Activated CD4-positive, alpha-beta T cell treated with anti-CD3 and anti-CD28 coated beads, Interleukin-2, amount 10 ng/mL, durations not matched to agents 24 days and 14 days (primary cell): ENCODE measurements at places on chromosomes 2 and 18.

GRCh38 chr2:71609441-71609840, 156.1 kb downstream of the DYSF start:
- no peak for DNase-seq

GRCh38 chr18:712401-713134, at the start of gene ENOSF1:
Gene ENOSF1 (minus strand): TSS chr18:712630. CDS start chr18:712587, 43 bp downstream.
- peak; percentile 96 for DNase-seq

DNA sequence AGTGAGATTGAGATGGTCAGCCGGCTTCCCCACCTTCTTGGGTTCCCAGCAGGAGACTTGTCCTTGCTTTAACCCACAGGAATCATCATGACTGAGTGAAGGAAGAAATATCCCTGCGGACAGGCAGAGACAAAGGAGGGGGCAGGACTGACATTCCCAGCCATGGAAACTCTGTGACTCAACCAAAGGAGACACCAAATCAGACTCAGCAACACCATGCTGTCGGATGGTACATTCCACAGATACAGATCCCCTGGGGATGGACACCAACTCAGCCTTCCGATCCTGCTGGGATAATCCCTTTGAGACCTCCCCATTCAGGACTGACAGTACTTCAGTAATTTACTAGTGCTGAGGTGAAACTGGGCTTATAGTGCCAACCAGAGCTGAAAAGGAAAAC, 518.3 kb downstream of the XIRP2 start:
- DNase-seq: no peak

DNA sequence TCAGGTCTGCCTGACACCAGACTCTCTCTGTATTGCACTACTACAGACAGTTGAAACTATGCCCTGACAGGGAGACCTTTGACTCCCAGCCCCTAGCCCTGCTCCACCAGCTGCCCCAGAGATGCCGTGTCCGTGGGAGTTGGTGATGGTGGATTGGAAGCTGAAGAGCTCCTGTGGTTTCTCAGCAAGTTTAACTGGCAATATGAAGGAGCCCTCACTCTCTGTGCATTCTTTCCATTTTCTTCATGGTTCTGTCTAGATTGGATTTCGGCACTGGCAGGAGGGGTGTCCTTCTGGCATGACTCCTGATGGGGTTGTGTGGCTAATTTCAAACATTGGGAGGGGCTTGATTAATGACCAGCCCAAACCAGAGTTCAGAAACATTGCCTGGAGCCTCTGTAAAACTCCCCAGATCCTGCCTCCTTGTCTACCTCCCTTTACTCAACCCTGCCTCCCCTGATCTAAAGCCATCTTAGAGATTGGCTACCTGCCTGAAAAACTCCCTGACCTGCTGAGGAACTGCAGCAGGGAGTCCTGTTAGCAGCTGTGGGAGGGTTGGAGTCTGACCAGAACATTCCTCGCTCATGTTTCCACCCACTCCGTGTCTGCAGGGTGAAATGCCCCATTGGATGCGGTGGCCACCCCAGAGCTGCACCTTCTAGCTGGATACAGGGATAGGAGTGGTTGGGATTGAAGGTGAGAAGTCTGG, 206.9 kb upstream of the SPRED2 start:
- no peak for DNase-seq

- DNase-seq: no peak
These were observed 365.5 kb downstream of the FIGN start for GRCh38 chr2:163370169-163370886.

GRCh38 chr2:7363906-7364305, 446.7 kb downstream of the RNF144A start:
- DNase-seq: no peak

DNA sequence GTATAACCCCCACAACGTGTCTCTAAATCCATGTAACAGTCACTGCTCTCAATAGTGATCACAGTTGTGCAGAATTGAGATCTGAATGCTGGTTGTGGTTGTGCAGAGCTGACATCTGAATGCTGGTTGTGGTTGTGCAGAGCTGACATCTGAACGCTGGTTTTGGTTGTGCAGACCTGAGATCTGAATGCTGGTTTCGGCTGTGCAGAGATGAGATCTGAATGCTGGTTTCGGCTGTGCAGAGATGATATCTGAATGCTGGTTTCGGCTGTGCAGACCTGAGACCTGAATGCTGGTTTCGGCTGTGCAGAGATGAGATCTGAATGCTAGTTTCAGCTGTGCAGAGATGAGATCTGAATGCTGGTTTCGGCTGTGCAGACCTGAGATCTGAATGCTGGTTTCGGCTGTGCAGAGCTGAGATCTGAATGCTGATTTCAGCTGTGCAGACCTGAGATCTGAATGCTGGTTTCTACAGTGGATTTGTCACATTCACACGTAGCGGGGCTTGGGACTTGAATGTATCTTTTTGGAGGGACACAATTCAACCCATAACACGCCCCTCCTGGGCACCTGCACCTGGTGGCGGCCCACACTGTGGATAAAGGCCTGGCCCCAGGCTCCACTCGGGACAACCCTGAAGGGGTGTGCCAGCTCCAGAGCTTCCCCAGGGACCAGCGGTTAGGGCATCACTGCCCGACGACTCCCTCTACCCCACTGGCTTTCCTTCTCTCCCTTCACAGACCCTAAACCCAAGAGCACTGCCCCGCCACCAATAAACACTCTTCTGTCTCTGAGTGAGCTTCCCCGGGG, 51.1 kb upstream of the SLC66A3 start:
- peak; percentile 83 for DNase-seq

GRCh38 chr18:63181706-63182309, 137.8 kb downstream of the BCL2 start:
- no peak for DNase-seq

GRCh38 chr2:241848761-241849615, 9.7 kb downstream of the PDCD1 start:
- no peak for DNase-seq

GRCh38 chr2:168454737-168455644, 1.1 kb upstream of the CERS6 start:
- DNase-seq: peak; percentile 63

DNA sequence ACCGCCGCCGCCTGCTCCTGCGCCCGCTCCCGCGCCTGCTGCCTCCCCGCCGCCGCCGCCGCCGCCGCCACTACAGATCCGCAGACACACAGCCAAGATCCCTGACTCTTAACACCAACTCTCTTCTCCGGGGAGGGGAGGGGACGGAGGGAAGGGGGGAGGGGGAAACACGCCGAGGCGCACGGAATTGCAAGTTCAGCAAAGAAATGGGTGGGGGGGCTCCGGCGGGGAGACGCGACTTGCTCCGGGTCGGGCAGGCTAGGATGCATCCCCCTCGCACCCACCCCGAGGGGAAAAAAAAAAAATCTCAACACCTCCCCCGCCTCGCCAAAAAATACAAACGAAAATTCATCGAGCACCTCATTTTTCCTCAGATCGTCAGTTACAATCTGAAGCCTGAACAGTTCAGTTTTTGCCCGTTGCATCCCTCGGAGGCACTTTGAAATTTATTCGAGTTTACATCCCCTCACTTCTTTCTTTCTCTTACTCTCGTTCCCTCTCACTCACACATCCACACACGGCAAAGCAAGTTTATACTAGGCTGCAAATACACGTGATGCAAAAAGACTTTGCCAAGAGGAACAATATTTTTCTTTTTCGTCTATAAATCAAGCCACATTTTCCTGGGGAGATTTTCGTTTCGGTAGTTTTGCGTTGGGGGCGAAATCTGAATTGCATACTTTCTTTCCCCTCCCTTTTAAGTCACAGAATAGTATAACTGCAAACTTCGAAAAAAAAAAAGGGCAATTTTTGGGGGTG, at the start of gene TCF4:
Gene TCF4 (minus strand): TSS at position 82 of the 759 bp plus-strand sequence. CDS start 1,076 bp downstream, outside the sequence.
- DNase-seq: peak; percentile 78

DNA sequence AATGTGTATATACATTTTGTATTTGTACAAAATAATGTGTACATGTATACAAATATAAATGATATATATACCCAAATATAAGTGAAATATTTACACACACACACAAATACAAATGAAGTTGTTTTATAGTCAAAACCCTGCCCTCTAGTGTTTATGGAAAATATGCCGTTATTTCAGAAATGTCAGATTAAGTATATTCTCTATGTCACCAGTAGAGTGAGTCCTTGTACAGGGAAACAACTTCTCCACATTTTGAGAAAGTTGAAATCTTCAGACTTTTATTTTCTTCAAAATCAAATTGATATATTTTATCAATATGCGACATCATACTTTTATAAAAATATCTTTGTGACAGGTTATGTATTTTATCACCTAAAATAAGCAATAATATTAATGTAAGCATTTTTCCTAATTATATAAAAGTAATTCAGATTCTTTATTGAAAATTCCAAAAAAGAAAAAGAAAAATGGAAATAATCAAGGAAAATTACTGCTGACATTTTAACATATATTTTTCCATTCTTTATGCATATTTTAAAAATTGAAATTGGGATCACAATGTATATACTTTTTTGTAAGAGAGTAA, 22.4 kb downstream of the ARL6IP6 start:
- no peak for DNase-seq

- no peak for DNase-seq
These were observed 52.8 kb downstream of the METTL4 start for GRCh38 chr18:2518473-2518872.

DNA sequence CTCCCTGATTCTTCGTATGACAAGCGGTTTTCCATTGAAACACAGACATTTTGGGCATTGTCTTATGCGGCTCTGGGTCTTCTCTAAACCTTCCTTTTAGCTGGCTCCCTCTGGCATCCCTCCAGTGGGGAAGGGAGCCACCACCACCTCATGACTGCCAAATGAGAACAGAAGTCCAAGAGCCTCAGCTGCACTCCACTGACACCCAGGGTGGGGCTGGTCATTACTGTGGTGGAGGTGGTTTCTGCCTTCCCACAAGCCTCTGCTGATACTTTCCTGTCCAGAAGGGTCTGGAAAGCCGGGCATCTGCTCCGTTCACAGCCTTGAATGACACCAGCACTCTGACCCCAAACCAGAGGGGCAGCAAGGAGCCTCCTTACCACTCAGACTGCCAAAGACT, 213.5 kb downstream of the ZNF516 start:
- DNase-seq: no peak

DNA sequence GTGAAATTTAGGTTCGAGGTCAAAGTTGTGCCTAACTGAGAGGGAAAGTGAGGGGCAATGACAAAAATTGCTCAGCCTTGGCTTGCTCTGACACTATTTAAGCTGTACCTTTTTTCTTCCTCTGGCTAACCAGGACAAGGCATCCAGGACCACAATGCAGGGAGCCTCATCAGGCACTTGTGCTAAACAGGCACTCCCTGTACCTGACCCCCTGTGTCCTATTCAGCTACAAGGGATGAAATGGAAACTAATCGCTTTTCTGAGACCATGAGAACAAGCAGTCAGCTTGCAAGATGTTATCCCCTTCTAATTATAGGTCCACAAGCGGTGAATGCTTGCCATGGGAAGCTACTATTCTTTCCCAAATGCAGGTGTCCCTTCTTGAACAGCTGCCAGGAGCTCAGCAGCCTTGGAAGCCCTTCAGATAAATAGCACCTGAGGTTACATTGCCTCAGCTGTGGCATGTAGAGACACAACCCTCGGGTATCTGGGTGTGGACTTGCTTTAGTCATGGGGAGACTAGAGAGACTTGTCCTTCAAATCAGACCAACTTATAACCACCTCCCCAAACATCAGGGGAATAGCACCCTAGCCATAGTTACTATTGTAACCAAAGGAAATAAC, 19.1 kb upstream of the ITGA6 start:
- DNase-seq: no peak

GRCh38 chr2:191006297-191006696, 7.7 kb downstream of the STAT1 start:
- DNase-seq: no peak

DNA sequence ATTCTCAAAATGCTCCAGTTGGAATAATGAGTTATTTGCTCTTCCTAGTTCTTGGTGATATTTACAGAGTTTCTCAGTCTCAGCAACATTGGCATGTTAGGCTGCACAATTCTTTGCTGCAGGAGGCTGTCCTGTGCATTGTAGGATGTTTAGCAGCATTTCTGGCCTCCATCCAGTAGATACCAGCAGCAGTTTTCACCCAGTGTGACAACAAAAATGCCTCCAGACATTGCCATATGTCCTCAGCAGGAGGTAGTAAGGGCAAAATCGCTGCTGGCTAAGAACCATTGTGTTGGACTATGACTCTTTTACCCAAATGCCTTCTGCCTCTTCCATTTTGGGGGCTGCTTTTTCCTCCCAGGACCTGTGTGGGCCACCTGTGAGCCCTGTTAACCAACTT, 50.4 kb downstream of the PAX8 start:
- DNase-seq: no peak

GRCh38 chr2:128160616-128161275, 69.7 kb downstream of the UGGT1 start:
- DNase-seq: no peak

DNA sequence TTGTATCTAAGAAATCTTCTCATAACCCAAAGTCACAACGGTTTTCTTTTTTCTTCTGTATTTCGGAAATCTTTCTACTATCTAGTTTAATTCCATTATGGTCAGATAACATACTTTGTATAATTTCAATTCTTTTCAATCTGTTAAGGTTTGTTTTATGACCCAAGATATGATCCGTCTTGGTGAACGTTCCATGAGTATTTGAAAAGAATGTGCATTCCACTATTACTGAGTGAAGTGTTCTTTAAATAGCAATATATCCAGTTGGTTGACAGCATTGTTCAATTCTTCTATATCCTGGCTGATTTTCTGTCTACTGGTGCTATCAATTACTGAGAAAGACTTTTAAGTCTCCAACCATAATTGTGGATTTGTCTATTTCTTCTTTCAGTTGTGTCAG, 414.5 kb downstream of the TNS1 start:
- DNase-seq: no peak

DNA sequence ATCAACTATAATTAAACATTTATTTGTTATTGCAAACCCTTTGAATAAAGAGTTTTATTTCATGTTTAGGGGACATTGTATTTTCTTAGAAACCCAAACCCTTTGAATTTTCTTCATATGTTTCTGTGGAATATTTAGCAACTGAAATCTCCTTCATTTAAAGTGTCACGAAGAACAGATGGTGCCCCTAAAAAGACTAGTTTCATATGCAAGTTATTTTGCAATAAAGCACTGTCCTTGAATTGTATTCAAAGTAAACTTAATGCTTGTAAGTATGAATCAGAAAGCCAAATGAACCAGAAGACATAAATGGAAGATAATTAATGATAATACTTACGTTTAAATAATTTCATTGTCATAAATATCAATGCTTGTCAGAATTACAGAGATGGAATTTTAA, 151.9 kb upstream of the CWC22 start:
- no peak for DNase-seq

DNA sequence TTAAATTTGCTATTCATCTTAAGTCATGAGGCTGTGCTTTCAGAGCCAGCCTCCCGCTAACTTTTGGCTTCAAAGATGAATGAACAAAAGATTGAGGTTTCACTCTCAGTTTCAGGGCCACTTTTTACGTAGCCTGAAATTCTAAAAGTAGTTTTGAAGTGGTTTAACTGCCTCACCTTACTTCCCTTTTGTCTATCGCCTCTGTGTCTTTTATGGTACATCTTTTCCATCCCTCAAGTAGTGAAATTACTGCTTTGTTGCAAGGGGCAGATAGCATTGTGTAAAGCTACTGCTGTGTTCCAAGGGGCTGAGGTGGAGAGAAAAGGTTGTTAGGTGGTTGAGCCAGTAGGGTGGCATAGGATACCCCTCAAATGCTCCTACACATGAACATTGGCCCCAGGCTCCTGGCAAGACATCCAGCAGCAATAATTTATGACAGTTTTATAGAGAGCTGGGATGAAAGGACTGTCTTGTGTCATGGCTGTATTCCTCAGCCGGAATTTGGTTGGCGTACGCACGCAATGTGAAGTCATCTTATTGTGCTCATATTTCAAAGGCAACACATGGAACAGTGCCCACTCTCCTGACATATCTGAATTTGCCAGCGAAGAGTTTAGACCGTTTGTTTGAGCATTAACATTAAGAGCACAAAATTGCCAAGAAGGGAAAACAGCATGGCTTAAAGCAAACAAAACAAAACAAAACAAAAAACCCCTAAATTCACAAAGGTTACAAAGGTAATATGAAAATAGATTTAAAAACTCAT, 32.2 kb downstream of the QPCT start:
- peak; percentile 85 for DNase-seq
